ENCODE measurements at places on chromosomes 3 and 15.

DNA sequence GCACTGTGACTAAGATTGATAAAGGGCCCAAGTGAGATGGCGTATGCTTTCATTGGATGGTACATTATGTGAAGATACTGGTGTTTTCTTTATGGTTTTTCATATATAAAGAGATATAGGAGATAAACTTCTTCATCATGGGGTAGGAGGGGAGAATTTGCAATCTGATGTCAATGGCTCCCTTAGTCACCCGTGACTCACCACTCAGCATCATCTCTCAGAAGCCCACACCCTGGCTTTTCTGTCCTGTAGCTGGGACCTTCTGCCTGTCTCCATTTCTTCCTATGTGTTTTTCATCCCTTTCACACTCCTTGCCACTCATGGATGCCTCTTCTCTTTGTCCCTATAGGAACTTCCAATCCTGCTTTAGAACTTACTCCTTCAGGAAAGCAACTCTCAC, 114.3 kb upstream of the SEMA6D start:
- no peak for DNase-seq

DNA sequence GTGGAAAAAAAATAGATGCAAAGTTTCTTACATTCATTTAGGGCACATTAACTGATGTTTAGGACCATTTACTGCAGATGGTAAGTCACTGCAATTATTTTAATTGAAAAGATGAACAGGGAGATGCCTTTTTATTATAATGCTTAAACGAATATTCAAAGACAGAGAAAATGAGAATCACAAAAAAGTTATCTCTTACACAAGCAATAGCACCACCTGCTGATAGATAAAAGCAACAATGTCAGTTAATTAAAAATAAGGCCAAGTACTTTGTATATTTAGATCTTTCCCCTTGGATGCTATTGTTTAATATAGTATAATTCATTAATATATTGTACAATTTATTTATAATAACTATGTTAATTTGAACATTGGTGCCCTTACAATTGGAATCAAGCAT, 55.9 kb downstream of the IFT80 start:
- DNase-seq: no peak

DNA sequence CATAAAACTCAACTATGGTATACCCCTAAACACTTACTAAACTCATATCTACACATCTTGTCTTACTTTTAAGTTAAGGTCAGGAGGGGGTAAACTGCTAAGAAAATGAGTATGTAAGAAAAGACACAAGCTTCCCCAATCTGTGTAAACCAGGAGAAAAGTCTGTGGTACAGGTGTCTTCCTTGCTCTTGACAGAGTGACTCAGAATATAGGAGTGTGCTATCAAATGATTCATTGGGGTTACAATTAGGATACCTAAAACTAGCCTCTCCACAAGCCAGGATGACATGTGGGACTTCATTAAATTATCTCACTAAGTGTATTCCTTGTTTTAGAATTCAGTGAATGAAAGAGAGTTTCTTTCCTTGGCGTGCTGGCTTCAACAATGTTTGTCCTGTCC, 274.8 kb downstream of the BBX start:
- DNase-seq: no peak

GRCh38 chr3:107204121-107204520, 173.1 kb upstream of the CCDC54 start:
- DNase-seq: no peak

GRCh38 chr3:149581681-149582370, 76.0 kb downstream of the WWTR1 start:
- no peak for DNase-seq

GRCh38 chr3:127949446-127950055, 34.5 kb downstream of the KBTBD12 start:
- DNase-seq: no peak

GRCh38 chr15:81781395-81781794, 264.4 kb downstream of the MEX3B start:
- no peak for DNase-seq

GRCh38 chr3:139127101-139127500, 82.4 kb upstream of the PRR23C start:
- DNase-seq: no peak

- DNase-seq: no peak
Measured at GRCh38 chr3:127984241-127984975, 67.8 kb upstream of the SEC61A1 start.

Data from stimulated activated CD8-positive, alpha-beta memory T cell treated with anti-CD3 and anti-CD28 coated beads, Interleukin-7, amount 100 ng/mL, for 24 hours (primary cell).